ENCODE measurements at places on chromosomes 2 and 18.

DNA sequence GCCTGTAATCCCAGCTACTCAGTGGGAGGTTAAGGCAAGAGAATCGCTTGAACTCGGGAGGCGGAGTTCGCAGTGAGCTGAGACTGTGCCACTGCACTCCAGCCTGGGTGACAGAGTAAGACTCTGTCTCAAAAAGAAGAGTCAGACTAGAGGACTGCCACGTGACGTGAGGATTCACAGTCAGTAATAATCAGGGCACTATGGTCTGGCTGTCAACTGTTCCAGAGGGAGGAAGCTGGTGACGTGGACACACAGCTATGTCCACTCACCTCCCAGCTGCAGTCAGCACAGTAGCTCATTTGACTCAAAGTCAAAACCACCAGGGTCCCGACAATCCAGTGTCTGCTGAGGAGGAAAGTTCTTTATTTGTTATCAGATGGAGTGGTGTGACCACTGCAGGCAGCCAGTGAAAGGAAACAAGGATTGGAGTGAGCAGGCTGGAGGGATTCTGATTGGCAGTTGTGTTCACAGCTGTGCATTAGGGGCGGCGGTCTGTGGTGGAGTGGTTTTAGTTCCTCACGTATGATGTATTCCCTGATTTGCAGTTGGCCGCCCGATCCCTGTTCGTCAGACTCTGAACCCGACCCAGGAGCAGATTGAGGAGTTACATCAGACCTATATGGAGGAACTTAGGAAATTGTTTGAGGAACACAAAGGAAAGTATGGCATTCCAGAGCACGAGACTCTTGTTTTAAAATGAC is 37.9 kb downstream of the MOGAT1 start:
- DNase-seq, result no peak

DNA sequence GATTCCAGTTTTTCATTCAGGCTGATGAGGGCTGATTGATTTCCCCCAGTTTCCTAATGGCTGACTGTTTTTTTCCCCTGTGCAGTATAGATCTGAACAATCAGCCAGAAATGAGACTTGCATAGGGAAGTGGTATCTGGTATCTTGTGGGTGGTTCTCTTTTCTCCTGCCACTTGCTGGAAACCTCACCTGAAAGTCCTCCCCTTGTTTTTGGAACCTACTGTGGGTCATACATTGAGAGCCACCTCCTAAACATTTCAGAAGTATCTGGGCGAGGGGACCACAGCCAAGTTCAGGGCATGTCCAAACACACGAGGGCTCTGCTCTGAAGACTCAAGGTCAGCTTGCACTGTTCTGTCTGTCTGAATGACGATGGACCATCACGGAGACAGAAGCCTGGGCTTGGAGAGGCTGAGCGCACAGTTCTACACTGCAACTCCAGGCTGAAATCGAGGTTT is 19.3 kb downstream of the ALPK2 start:
- DNase-seq, result peak; percentile 32

DNA sequence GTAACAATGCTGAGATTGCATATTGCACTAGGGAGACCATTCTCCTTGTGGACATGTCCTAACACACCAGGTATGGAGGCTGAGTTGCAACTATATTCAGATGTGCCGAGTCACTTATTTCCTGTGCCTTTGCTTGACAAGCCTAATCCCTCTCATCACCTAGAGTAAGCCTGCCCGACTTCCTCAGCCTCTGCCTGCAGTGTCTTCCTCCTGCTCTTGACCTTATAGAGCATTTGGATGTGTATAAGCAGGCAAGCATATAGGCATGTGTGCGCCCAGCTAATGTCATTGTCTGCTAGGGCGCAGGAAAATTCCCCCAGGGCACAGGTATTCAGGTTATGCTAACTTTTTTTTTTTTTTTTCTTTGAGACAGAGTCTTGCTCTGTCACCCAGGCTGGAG is 316.9 kb downstream of the CDH2 start:
- DNase-seq, result no peak

GRCh38 chr2:99085421-99085820 is 56.1 kb upstream of the C2orf15 start:
- no peak for DNase-seq

GRCh38 chr2:14951569-14952285 is 319.2 kb downstream of the LRATD1 start:
- DNase-seq, result no peak

DNA sequence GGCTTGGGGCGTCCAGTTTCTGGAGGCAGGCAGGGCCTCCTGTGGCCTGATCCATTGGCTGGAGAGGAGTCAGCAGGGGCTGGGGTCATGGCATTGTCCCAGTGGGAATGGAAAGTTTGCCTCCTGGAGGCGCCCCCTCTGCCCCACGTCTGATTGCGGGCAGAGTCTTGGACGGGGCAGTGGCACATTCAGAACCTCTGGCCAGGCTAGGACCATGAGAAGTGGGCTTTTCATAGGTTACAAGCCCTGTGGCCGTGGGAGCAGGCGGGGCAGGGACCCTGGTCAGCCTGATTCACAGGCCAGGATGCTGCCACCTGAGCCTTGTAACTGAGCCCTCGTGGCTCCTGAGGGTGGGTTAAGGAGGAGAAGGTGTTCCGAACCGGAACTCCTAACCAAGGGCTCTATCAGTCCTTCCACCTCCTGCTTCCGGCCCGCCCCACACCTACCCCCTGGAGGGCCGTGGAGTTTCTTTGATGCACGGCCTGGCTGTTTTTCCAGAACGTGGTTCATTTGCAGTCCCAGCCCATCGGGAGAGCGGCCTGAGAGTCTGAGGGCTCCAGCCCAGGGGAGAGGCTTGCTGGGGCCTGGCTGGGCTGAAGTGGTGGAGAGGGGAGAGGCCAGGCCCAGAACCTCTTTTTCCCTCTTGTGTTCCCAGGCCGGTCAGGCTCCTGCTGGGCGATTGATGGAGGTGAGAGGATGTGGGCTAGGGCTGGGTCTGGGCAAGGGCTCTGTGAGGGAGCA is 43.9 kb upstream of the PLB1 start:
- no peak for DNase-seq

DNA sequence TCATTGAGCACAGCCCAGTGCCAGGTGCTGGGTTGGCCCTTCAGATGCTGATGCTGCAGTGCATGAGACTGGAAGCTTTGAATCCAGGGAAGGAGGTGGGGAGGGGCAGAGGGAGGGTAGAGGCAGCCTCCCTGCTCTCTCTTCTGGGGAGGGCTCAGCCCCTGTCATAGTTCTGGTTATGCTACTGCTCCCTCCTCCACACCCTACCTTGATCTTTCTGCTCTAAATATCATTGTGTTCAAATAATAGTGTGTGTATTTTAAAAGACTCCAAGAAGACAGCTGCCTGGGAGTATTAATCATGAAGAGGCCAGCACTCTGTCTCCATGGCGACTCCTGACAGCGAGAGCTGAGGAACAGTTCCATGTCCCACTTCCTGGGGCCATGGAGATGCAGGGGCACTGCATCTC is 3.8 kb upstream of the EGR4 start:
- DNase-seq, result no peak

DNA sequence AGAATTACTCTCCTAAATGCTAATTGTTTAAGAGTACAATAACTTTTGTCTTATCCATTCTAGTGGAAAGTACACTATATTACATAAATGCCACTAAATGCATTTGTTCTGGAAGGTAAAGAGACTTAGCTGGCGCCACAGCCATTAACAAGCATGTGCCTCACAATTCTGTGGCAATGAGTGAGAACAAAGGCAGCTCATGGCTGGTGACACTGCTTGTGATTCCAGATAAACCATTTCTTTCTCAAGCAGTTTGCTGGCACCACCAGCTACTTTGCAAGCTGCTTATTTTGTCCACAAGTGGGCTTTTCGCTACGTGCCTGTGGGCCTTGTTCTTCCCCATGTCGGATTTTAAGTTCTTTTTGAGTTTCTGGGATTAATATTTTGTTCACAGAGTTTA is 147.6 kb upstream of the SMAD7 start:
- DNase-seq, result no peak

DNA sequence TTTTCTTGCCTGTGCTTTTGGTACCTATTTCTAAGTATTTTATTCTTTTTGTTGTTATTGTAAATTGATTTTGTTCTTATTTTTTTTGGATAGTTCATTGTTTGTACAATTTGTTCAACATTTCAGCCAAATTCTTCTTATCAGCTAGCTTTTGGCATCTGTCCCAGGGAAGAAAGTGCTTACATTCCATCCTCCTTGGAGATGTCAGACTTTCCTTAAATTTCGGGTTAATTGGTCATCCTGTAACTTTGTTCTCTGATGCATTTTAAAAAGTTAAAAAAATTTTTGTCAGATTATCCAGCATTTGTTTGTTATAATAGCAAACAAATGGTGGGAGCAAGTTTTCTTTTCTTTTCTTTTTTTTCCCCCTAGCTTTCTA is 60.3 kb downstream of the PTH2R start:
- DNase-seq, result no peak

Data from activated CD4-positive, alpha-beta T cell treated with anti-CD3 and anti-CD28 coated beads, Interleukin-2, amount 50 U/mL, for 48 hours (primary cell).